ENCODE measurements at places on chromosomes 1 and 21.
A peak's percentile ranks its signal among the peaks of the same experiment; 100 is the strongest.

DNA sequence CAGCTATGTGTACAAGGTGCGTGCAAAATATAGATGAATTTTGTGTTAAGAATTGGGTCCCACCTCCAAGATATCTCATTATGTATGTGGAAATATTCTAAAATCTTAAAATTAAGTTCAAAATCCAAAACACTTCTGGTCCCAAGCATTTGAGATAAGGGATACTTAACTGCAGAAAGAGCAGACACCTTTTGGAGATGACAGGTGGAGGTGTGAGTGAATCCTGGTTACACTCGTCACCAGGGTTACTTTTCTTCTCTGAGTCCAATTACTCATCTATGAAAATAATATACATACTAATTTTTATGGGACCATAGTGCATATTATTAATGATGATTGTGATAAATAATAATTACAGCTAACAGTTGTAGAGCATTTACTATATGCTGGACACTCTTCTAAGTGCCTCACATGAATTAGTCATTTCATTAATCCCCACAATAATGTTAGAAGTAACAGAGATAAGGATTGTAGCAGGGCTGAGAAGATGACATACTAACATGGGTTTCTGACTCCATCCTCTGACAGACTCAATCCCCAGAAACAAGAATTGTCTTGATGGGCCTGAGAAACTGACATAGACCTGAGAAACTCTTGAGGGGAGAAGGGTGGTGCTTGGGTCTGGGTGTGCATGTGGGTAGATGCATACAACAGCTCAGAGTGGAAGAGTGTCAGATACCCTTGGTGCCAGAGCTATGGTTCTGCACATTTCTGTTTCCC is 8.3 kb upstream of the FASLG start:
- DNase-seq: no peak

GRCh38 chr1:74652711-74653139 is 20.9 kb downstream of the ERICH3 start:
- DNase-seq: peak; percentile 36

DNA sequence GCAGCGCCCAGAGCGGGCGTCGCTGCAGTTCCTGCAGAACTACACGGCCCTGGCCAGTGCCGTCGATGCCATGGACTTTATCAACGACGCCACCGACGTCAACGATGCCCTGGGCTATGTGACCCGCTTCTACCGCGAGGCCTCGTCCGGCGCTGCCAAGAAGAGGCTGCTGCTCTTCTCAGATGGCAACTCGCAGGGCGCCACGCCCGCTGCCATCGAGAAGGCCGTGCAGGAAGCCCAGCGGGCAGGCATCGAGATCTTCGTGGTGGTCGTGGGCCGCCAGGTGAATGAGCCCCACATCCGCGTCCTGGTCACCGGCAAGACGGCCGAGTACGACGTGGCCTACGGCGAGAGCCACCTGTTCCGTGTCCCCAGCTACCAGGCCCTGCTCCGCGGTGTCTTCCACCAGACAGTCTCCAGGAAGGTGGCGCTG is 22.0 kb downstream of the COL6A1 start:
- no peak for DNase-seq

GRCh38 chr1:115063228-115063901 is 25.9 kb downstream of the TSPAN2 start:
- DNase-seq: no peak

GRCh38 chr1:39080831-39081270 is 54.7 kb downstream of the NDUFS5 start:
- DNase-seq: no peak

GRCh38 chr1:17875882-17876280 is 120.7 kb downstream of the ACTL8 start:
- no peak for DNase-seq

DNA sequence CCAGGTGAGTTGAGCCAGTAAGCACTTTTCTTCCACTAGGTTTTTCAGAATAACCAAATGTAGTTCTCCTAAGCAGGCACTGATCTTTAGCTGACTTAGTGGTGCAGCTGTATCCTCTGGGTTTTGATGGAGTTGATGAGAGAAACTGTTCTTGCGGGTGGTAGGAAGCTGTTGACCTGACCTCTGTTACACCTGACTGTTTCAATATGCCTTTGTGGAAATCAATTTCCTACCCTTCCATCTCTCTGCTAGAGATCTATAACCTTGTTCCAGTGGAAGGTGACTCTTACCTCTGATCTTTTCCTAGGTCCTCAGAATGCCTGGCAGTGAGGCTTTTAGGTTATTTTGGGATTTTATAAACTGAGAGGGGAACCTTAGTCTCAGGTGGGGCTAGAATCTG is 51.6 kb upstream of the MACF1 start:
- DNase-seq: no peak

Measured in NCI-H69 (cell line).